PC-9 (cell line): ENCODE measurements at places on chromosomes 3 and 15.

DNA sequence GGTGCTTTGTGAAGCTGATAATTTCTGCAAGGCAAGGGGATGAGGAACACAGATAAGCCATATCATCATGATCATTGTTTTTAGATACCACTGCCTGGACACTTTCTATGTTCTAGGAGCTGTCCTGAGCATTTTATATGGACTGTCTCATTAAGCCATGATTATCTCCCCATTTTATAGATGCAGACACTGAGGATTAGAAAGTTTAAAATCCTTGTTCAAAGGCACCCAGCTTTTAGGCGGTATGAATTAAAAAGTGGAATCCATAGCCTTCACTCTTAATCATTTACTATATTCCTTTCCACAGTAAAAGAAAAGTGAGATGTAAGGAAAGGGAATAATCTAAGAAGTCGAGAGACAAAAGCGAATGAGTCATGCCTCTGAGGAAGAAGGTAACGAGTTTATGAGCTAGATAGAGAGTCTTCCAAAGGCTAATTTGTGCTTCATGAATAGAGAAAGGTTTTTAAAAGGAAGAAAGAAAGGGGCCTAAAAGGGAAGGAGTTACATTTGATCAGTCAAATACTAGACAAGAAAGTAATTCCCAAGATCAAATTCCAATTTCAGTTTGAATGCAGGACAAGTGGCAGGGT, 856.0 kb downstream of the FHIT start:
- no peak for DNase-seq

GRCh38 chr3:195556390-195556789, 13.3 kb upstream of the PPP1R2 start:
- DNase-seq: no peak

- no peak for DNase-seq
These were observed at the start of gene CLDN11 for GRCh38 chr3:170418422-170419398. Gene CLDN11 (plus strand): TSS chr3:170418868. CDS start chr3:170419067, 199 bp downstream.

- no peak for DNase-seq
These were observed 137.3 kb downstream of the SSR3 start for GRCh38 chr3:156417559-156418132.

GRCh38 chr3:124444896-124445295, 285.4 kb upstream of the UMPS start:
- no peak for DNase-seq

DNA sequence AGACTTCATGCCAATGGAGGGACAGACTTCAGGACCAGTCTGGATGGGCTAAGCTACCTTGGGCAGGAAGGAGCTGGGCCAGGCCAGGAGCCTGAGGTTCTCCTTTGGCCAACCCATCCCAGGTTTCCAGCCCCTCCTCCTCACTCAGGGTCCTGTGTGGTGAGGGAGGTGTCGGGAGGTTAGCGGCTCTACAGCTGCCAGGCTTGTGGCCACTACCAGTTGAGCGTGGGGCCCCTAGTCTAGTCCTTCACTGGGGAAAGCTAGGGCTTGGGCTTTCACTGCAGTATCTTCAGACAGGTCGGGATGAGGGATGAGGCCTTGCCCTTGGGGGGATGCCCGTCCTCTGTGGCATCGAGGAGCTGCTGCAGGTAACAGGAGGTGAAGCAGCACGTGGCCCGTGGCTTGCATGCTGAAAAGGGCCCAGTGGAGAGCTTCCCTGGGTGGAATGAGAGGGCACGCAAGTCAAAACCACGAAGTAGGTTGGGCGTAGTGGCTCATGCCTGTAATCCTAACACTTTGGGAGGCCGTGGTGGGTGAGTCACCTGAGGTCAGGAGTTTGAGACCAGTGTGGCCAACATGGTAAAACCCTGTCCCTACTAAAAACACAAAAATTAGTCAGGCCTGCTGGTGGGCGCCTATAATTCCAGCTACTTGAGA, 8.5 kb upstream of the FANCD2 start:
- peak; percentile 58 for DNase-seq

DNA sequence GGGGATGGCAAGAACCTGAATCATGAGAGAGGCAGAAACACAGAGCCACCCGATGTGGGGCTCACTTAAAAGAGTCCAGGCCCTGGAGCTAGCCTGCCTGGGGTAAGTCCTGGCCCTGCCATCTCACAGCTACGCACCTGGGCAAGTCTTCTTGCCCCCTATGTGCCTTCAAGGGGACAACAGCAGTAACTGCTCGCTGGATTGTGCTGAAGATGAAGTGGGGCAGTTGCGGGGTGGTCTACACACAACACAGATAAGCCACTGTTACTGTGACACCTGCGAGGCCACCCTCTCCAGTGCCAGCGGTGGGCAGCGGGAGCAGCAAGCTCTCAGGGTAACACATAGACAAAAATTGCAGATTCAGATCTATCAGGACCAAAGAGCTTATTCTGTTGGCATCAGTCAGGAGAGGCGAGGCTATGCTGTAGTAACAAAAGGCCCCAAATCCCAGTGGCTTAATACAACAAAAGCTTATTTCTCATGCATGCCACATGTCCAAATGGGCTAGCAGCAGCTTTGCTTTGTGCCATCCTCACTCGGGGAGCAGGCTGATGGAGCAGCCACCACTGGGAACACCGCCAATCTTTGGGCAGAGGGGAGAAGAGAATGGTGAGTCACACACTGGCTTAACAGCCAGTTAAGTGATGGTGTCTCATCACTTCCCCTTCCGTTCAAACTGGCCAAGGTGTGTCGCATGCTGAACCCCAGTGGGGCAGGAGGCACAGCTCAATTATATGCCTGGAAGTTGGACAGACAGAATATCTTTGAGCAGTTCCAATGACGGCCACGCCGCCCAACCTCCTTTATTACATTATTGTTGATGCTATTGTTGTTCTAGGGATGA, 78.3 kb downstream of the WNT7A start:
- peak; percentile 61 for DNase-seq

- no peak for DNase-seq
These were observed 24.4 kb downstream of the ATP2C1 start for GRCh38 chr3:130918328-130918727.

DNA sequence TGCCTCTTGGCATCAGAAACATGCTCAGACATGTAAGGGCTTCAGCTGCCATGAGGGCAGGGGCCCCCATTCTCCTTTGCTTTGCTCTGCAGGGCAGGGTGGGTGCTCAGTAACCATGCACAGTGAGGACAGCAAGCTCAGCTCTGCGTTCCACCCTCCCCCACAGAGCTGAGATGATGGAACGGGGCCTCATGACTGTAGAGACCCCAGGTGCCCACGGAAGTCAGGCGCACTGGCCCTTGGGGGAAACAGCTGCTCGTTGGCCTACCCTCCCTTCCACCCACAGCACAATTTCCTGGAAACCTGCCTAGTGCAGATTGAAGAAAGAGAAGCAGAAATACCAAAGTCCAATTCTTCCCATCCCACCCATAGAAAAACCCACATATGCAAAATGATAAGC, 10.5 kb downstream of the CTXND1 start:
- no peak for DNase-seq

DNA sequence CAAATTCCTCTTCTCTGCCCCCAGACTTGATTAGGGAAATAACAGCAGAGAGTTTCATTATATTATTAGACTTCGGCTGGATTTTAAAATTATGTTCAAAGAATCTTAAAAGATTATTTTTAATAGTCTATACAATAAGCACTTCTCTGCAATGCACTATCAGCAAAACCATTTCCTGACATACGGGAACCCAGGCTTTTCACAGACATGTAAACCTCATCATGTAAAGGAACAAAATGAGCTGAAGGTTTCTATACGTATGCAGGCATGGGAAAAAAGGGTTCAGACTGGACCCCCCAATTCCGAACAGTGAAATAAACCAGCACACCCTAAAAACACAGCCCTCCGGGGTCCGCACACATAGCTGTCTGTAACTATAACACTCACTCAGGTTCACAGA, 77.5 kb upstream of the LMOD3 start:
- no peak for DNase-seq
